ENCODE measurements at places on chromosomes 11 and 22.
A peak's percentile ranks its signal among the peaks of the same experiment; 100 is the strongest.

DNA sequence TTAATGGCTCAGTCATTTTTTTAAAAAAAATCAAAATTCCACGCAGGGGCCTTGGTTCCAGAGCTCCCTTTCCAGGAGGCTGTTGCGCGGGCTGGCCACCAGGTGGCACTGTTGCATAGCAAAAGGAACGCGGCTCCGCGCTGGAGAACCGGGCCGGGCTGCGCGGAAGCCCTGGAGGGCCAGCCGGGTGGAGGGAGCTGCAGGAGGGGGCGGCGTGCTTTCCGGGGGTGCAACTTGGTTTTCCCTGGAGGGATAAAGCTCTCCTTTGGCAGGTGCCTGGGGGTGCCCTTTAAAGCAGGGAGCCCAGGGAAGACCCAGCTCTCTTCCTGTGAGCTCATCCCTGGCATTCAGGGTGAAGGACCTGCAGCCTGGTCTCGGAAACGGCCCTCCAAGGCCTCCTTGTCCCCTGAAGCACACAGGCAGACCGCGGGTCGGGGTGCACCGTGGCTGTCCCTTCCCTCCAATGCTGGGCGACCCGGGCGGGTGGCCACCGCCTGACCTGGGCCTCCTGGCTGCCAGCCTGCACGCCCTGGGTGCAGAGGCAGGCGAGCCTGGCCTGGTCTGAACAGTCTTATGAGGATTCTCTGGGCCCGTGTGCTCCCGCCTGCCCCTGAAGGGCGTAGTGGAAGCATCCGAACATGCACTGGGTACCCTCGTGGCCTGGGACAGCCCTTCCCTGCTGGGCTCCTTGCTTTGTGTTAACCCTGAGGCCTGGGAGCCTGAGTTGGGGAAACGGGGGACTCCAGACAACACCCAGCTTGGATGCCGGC lies 23.4 kb downstream of the KRTAP5-5 start:
- no peak for DNase-seq

- DNase-seq = no peak
These were observed 193.3 kb upstream of the NAV2 start for GRCh38 chr11:19519353-19519752.

DNA sequence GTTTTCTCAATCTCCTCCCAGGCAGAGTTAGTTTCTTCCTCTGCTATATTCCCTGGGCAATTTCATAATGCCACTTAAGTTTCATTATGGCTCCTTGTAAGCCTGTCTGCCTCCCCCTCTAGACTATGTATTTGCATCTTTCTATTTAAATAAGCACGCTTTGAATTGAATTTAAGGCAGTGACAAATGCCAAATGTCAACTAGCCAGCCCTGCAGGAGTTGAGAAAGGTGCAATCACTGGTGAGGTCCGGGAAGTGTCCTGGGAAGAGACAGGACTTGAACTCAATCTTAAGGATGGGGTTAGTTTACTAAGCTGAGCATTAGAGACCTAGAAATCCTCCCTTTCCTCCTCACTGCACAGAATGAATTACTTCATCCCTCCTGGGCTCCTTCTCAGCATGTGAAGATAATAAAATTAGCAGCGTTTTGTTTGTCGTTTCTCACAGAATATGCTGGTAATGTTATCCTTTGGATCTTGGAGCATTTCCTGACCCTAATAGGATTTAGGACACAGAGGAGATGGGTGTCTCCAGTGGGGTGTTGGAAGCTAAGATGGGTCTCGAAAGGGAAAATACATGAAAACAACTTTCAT lies 1.6 kb downstream of the TCP11L1 start:
- DNase-seq = no peak

DNA sequence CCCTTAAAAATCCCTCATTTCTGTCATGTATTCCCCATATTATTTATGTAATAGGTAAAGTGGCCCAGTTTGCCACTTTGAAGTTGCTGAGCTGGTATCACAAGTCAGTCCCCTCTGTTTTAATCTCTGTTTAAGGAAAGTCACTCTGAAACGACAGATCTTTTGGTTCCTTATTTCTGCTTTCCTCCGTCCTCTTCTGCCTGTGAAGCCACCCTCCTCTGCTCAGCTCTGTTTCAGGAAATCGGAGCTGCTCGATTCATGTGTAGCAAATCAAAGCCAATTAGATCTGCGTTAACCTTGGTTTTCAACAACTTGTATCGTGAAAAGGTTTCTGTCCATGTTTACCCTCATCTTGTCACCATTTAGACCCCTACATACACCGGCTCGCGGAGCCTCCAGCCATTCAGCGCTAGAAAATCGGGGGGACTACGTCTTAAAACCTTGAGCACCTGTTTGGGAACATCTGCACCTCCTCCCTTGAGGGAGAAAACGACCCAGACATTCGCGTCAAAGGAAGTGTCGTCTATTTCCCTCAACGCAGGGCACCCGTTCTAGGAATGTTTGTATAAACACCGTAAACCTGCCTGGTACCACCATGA lies 576 bp upstream of the SC5D start:
- no peak for DNase-seq

DNA sequence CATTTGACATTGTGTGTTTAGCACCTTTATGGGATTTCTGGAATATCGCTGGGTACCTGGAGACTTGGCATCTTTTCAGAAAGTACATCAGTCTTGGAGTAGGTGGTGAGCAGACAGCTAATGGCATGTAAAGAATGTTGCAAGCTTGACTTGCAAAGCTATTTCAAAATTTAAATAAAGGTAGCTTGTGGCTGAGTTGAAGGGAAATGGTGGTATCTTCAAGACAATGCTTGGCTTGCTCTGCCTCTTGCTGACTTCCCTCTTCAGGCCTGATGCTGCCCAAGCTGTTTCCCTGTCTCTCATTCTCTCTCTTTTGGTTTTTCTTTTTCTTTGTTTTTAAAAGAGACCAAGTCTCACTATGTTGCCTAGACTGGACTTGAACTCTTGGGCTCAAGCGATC lies 13.2 kb downstream of the ZNRF3 start:
- DNase-seq = no peak

- no peak for DNase-seq
These were observed 51.9 kb downstream of the RBX1 start for GRCh38 chr22:41003066-41003465.

DNA sequence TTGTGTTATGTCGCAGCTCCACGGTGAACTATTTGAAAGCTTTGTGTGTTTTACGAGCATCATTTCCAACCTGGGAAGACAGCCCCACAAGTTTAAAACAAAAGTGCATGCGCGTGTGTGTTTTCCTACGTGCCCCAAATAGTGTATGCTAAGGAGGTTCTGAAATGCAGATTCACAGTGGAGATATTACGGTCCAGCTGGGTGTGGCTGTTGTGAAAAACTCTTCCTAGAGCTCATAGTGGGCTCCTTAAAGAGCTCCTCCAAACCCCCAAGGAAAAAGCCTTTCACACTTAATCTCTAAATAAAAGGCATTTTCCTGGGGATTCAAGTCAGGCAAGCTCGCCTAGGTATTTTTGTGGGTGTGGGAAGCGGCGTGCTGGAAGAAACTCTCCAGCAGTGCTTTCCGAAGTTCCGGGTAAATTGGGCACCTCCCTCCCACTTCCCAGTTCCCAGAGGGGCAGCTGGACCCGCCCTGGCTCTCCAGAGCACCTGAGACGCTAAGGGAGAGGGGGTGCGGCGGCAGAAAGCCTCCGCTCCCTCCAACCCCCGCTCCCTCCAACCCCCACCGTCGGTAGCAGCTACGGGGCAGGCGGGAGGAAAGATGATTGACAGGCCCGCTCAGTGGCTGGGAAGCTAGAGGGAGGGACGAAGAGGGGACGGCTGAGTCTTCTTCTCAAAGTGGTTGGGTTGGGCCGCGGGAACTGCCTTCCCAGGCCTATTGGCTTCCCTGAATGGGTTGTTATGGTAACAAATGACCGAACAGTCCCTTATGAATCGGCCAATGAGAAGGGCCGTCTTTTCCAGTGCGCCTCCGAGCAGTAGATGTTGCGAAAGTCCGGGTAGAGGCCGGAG lies 561 bp upstream of the PCF11 start:
- DNase-seq = peak; percentile 99

- DNase-seq = no peak
These were observed 83.8 kb upstream of the ATXN10 start for GRCh38 chr22:45587638-45588505.

GRCh38 chr11:67558084-67558772 lies 25.4 kb upstream of the GSTP1 start:
- DNase-seq = peak; percentile 79

DNA sequence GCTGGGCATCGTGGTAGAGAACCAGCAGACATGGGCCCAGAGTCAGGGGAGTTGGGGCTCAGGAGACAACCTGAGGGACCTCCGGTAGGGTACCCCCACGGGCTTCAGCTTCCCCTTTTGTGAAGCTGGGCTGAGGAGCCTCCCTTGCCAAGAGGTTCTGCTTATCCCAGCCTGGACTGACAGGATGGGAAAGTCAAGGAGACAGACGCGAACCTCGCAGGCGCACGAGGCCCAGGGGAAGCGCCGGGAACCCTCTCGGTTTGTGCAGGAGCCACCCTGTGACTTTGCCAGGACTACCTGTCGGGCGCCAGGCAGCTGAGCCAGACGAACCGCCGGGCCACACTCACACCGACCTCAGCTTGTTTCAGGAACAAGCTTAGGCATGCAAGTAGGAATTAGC lies 566.1 kb downstream of the BRD1 start:
- DNase-seq = peak; percentile 37

All from ascending aorta (tissue), 2 donors.